ENCODE measurements at places on chromosomes 12 and 14.

DNA sequence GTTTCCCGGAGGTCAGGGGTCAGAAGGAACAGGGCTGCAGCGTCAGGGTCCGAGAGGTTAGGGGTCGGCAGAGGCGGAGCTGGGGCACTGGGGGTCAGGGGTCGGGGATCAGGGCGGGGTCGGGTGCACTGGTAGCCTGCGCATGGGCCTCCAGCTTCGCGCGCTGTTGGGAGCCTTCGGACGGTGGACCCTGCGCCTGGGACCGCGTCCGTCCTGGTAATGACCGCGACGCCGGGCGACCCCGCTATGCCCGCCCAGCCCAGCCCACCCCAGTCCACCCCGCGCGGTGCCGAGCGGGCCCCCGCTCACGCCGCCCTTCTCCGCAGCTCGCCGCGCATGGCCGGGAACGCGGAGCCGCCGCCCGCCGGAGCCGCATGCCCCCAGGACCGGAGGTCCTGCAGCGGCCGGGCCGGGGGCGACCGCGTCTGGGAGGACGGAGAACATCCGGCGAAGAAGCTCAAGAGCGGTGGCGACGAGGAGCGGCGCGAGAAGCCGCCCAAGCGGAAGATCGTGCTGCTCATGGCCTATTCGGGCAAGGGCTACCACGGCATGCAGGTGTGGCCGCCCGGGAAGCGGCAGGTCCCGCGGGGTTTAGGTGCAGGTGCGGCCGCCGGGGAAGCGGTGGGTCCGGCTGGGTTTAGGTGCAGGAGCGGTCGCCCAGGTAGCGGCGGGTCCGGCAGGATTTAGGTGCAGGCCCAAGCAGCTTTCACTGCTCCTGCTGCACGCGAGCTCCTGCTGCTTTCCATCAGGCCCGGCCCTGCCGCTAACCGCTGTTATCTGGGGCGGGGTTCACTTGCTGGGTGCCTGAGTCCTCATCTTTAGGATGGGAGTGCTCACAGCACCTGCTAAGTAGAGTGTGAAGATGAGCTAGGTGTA, 743 bp downstream of the PUS1 start:
- no peak for DNase-seq

GRCh38 chr12:84117190-84117589, 795.4 kb downstream of the SLC6A15 start:
- DNase-seq: no peak

DNA sequence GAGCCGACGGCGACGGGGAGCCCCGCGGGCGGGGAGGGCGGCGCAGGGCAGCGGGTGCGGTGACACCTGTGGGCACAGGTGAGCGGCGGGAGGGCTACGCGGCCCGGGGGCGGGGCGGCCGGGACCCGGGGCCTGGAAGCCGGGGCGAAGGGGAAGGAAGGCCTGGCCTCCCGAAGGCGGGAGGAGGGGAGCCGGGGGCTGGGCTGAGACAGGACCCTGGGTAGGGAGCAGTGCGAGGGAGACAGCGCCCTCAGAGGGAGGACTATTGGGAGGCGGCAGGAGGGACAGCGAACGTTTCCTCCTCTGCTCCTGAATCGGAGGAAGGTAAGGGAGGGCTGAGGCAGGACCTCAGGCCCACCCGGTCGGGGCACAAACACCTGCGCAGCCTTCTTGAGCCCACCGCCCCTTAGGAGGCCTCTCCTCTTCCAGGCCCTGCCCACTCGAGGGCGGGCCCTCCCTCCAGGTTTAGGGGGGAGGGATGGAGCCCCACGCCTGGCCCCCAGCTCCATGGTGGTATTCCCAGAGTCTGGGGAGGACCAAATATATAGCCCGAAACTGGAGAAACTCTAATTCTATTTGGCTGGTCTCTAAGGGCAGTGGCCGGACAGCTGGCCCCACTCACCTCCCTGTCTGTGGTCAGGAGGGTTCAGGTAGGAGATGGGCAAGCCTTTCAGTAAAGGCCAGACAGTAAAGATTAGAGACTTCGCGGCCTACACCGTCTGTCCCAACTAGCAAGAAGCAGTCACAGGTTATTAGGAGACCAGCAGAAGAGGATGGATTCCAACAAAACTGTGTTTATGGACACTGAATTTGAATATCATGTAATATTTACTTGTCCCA, 509 bp downstream of the PLEKHG6 start:
- DNase-seq: no peak

DNA sequence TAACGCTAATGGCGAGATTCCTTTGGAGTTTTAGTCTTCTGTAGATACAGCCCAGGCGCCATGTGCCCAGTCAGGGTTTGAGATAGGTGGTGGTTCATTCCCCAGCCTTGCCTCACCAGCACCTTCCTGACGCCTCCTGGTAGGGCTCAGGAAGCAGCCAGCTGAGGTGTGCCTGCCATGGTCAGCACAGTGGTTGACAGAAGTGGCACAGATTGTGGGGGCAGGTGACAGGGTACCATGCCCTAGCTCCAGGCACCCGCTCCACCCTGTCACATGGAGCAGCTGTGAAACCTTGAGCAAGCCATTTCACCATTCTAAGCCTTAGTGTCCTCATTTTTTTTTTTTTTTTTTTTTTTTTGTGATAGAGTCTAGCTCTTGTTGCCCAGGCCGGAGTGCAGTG, 45.6 kb downstream of the EVL start:
- DNase-seq: no peak

GRCh38 chr12:72272731-72273498, 745 bp downstream of the TRHDE start:
- no peak for DNase-seq

DNA sequence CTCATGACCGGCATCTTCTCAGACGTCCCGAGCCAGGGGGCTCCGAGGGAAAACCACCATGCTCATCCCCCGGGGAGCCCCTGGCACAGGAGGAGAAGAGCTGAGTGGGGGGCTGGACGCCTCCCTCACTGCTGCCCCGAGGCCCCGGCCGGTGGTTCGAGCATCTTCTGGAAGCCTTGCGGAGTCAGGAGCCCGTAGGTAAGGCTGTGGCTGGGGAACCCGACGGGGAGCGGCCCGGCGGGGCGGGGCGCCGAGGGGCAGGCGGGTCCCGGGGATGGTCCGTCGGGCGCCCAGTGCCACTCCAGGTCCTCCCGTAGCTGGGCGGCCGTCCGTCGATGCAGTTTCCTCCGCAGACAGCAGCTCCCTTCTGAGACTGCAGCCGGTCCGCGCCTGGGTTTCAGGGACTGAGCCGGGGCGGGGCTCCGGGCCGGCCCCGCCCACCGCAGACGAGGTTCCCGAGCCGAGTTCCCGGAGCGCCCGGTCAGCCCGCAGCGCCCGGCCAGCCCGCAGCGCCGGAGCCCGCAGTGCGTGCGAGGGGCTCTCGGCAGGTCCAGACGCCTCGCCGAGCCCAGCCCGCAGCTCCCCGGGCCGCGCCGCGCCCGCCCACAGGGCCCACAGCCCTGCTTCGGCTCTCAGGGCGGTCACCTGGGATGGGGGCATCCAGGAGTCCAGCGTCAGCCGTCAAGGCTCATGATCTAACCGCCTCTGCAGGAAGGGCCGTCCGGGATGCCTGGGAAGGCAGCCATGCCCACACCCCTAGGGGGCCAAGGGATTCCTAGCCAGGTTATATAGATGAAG, at the start of gene PGF:
TSS of gene PGF (minus strand) at position 369 of the 798 bp plus-strand sequence. CDS start at position 14, 355 bp downstream.
- DNase-seq: peak; percentile 18

GRCh38 chr12:126027825-126028224, 962.6 kb downstream of the AACS start:
- no peak for DNase-seq

GRCh38 chr12:122819209-122819785, 16.0 kb upstream of the HIP1R start:
- DNase-seq: no peak

DNA sequence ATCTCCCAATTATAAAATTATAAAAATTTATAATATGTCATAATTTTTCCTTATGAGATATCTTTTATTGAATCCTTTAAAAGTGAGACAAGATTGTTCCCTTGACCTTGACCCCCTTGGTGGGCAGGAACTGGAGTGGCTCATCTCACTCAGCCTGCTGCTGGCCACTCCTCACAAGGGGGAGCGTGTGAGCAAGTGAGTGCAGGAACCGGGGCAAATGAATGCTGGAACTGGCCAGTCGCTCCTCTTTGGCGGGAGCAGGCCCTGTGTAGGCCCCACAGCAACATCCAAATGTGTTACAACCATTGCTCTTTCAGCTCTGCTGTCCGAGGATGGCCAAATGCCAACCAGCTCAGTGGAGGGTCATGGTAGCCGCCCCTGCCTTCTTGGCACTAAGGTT, 178.8 kb downstream of the ETNK1 start:
- DNase-seq: no peak

DNA sequence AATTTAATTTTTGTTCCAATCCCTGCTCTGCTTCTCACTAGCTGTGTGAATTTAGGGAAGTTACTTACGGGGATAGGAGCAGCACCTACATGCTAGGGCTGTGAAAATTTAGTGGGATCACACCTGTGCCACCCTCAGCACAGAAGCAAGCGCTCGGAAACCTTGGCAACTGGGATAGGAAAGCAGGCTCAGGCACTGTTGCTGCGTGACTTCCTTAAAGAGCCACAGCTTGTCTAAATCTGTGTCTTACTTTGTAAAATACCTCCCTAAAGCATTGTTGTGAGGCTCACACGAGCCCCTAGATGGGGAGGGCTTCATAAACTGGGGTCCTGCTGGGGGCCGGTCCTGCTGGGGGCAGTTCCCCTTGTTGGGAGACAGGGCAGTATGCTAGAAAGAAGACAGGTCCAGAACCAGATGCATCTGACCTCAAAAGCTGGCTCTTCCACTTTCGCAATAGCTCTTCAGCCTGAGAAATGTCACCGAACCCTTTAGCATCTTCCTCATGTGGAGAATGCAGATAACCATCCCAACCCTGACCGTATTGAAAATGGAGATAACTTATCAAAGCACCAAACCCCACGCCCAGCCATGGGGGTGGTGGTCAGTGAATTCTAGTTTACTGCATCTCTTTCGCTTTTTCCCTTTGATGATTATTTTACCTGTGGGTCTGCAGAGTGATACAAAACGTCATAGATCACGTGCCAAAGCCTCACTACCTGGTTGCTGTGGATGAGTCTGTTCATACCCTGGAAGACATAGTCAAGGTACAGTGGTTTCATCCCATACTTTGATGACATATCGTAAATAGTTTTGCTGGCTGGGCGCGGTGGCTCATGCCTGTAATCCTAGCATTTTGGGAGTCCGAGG, 54.1 kb downstream of the AK7 start:
- DNase-seq: no peak

DNA sequence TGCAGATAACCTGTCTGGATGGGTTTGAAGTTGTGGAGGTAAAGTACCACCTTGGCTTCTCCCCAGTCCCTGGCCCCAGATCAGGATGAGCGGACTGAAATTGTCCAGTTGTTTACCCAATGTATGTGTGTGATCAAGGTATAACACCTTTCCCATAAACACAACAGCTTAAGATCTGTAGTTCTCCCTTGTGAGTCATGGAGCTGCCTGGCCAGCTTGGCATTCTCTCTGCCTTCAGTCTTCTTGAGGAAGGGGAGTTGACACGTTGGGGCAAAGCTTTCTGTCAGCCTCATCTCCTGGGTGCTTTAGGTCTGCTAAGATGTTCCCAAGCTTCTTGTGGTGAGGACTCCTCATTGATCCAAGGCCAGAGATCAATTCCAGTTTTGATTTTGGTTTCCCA, 6.1 kb downstream of the C1S start:
- DNase-seq: no peak

DNA sequence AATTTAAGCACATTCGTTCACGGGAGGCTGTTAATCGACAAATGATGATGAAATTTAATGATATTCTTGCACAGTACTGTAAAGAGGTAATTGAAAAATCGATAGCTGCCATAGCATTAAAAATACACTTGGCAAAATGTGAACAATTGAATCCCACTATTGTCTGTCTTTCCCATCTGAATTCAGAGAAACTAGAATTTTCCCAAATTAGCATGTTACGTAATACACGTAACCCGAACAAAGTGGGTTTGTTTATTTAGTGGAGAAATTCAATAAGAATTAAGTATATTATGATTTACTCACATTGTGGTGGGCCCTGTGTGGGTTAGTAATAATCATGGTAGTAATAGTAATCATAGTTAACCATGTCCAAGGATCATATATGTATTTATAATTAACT, 31.9 kb downstream of the DNAH10 start:
- no peak for DNase-seq

DNA sequence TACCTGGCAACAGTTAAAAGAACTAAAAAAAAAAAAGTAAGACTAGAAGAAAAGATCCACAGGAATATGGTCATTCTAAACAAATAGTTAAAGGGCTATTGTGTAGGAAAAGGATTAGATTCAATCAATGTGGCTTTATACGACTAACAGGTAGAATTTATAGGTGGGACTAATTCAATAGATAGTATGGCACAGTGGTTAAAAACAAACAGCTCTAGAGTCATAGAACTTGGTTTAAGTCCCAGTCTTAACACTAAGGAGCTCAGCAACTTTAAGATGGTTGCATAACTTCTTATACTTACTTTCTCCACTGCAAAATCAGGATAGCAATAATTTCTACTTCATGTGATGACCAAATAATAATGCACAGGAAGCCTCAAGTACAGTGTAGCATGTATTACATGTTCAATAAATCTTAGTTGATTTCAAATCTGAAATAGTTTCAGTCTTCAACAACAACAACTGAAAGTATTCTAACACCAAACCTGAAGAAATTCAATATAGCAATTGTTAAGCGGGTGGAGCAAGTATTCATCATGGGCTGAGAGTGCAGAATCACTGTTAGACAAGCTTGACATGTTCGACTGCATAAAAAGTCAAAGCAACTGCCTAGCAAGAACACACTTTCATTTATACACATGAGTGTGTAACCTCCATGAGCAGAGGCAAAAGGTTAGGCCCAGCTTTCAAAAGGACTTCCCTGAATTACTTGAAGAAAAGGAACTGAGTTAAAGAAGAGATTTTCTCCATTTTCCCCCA, 50.4 kb downstream of the ITPR2 start:
- DNase-seq: no peak

DNA sequence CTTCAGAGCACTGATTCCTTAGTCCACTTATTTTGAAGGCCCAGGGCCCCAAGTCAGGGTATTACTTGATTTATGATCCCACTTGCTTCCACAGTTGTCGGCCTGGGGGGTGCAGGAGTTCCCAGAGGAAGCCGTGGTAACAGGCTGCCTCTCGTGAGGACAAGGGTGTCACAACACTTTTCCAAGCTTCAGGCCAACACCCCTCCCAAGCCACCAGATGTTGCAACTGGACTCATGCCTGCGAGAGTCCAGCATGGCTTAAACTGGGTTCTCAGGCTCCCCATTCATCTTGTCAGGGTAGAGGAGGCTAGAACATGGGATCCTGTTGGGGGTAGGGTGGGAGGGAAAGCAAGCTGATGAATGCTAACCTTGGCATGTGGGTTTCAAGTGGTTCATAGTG, 56.1 kb downstream of the BMP4 start:
- DNase-seq: peak; percentile 39

GRCh38 chr12:89162589-89163261, 189.6 kb downstream of the DUSP6 start:
- peak; percentile 100 for DNase-seq

GRCh38 chr14:27050208-27050607, 452.4 kb upstream of the NOVA1 start:
- no peak for DNase-seq

- no peak for DNase-seq
Observed at GRCh38 chr12:92987846-92988621, 58.9 kb upstream of the EEA1 start.

DNA sequence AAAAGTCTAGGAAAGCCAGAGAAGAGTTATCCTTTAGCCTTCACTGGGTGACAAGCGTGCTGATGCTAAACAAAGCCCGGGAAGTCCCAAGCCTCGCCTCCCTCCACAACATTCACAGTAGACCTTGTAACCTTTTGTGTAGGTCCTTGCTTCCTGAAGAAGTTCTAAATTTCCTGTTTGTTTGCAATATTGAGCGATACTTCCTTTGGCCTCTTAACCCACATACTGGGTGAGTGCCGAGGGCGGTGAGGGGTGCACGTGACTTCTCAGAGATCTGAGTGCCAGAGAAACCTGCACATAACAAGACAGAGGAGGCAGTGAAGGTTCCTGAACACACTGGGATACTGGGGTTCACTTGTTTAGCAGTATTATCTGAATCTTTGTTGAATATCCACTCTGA, 134.3 kb downstream of the PLXNC1 start:
- no peak for DNase-seq
